EL (cell line): ENCODE measurements at places on chromosomes 3 and 15.

GRCh38 chr3:119973018-119973646 is 121.1 kb downstream of the GSK3B start:
- peak; percentile 60 for DNase-seq

- no peak for DNase-seq
These were observed 34.3 kb upstream of the ANPEP start for GRCh38 chr15:89848970-89849292.

DNA sequence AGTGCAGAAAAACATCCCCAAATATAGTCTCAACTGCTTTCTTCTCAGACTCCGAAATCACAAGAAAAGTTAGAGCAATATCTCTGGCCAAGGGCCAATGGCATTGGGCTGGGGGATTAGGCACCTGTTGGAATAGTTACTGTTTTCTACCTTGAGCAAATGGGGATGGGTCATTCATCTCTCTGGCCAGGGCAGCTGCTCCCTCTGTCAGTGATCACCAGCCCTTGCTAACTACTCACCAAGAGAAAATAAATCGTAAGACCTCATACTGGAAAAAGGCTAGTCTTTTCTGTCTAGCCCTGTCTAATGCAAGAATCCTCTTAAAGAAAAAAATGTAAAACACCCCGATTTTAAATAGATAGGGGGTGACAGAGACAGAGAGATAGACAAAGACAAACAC is 10.9 kb downstream of the CERS3 start:
- DNase-seq, result no peak

DNA sequence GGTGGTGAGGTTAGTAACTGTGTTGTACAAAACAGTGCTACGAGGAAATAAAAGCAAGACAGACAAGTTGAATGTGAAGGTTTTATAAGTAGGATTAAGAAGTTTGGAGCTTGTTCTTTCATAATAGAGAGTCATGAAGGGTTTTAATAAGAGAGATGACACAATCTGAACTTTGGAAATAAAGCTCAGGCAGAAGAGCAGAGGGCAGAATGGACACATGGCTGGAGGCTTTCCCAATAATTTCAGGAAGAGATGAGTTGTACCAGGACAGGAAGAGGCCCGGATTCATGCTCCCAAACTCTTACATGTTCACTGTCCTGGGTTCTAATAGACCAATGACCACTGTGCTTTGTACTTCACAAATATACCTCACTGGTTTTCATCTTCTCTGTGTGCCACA is 194.8 kb downstream of the SLC9A9 start:
- DNase-seq, result no peak

DNA sequence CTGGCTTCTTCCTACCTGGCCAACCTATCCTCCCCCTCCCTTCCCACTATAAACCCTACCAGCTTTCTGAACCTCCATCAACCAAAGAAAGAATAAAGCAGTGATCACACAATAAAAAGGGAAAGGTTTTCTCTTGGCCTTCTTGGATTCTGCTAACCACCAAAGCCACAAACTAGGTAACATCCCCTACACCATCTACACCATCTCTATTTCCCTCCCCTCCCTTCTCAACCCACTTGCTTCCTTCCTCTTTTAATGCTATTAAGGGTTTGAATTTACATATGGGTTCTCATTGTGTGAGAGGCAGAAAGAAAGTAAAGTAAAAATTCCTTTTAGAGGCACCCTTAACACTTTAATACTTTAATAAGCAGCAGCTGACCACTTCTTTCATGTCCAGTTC is 25.8 kb upstream of the RSL24D1 start:
- DNase-seq, result no peak
